ENCODE measurements at places on chromosomes 16 and 17. TPM values are rescaled to one million over a fixed set of nuclear protein-coding genes. Genes with fewer than 3 reads are reported as not detected.

NOS2 gene
- not detected for polyA plus RNA-seq

CANT1 gene
- polyA plus RNA-seq = 44.8 TPM

CACNG3 gene
- not detected for polyA plus RNA-seq

GGA3 gene
- polyA plus RNA-seq = 16.0 TPM

CCL4L2 gene
- not detected for polyA plus RNA-seq

WNT3 gene
- polyA plus RNA-seq = 2.1 TPM

OSGIN1 gene
- polyA plus RNA-seq = 6.3 TPM

- H3K27ac ChIP-seq = no peak overlapping the region
- no peak for DNase-seq
- no peak overlapping the region for H3K4me3 ChIP-seq
- H3K36me3 ChIP-seq = no peaks in the 10 kb centered on the region
Observed at GRCh38 chr16:60905811-60906210, 1130.4 kb downstream of the CDH8 start.

DNA sequence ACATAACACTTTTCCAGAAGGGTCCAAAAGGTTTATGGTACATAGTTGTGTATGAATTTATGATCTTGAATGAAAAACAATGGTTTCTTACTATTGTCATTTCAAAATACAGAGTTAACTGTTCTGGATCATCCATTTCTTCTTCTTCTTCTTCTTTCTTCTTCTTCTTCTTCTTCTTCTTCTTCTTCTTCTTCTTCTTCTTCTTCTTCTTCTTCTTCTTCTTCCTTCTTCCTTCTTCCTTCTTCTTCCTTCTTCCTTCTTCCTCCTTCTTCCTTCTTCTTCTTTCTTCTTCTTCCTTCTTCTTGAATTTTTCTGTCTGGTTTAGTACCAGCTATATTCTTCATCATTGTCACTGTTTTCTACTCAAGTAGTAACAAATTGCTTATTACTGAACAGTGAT lies 47.8 kb downstream of the TNRC6C start:
- no peak overlapping the region for H3K27ac ChIP-seq
- DNase-seq = no peak
- no peaks in the 10 kb centered on the region for H3K27me3 ChIP-seq
- no peak overlapping the region for H3K4me3 ChIP-seq

- DNase-seq = no peak
- no peak overlapping the region for H3K27ac ChIP-seq
- H3K27me3 ChIP-seq = no peaks in the 10 kb centered on the region
- H3K4me1 ChIP-seq = peaks cover 22% of the 10 kb centered on the region
- H3K4me3 ChIP-seq = no peak overlapping the region
Observed at GRCh38 chr16:89373355-89374110, 116.8 kb downstream of the ANKRD11 start.

GRCh38 chr17:44209786-44210341 lies 9.6 kb downstream of the UBTF start:
- DNase-seq = peak; percentile 47
- H3K4me1 ChIP-seq = peaks cover 28% of the 10 kb centered on the region
- no peak overlapping the region for H3K4me3 ChIP-seq

- H3K27ac ChIP-seq = no peak overlapping the region
- no peak overlapping the region for H3K4me3 ChIP-seq
- DNase-seq = no peak
- H3K36me3 ChIP-seq = no peaks in the 10 kb centered on the region
- H3K4me1 ChIP-seq = no peaks in the 10 kb centered on the region
Observed at GRCh38 chr17:69213059-69213813, 15.4 kb downstream of the ABCA10 start.

DNA sequence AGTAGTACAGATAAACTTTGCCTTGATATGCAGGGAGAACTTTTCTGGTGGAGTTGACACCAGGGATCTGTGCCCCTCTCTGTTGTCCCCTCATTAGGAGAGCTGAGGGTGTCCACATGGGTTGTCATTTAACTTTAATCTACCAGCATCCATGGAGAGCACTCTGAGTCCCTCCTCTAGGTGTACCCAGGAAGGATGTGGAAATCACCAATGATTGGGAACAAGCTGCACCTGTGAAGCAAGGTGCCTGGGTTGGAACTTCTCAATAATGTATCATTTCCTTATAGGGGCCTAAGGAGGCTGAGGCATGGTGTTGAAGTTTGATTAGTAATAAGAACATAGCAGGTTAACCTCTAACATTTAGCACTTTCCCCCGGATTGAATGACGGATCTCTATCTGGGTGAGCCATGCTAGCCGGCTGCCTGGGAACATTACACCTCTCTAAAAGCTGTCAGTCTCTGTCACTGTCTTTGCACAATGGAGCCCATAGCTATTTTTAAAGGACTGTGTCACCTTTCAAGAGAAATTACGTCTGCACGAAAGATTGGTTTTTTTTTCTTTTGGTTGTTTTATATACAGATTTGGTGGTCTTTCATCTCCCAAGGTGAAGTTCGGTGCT lies 239.3 kb downstream of the MAF start:
- no peak for DNase-seq
- H3K27ac ChIP-seq = no peak overlapping the region
- H3K4me1 ChIP-seq = no peaks in the 10 kb centered on the region
- H3K36me3 ChIP-seq = no peaks in the 10 kb centered on the region
- H3K27me3 ChIP-seq = no peaks in the 10 kb centered on the region

- no peak overlapping the region for H3K4me3 ChIP-seq
- no peaks in the 10 kb centered on the region for H3K4me1 ChIP-seq
- no peaks in the 10 kb centered on the region for H3K36me3 ChIP-seq
Observed at GRCh38 chr16:75703306-75703705, 2.0 kb upstream of the DUXB start.

- H3K36me3 ChIP-seq = no peaks in the 10 kb centered on the region
- H3K27ac ChIP-seq = no peak overlapping the region
- peaks cover 15% of the 10 kb centered on the region for H3K4me1 ChIP-seq
- no peaks in the 10 kb centered on the region for H3K27me3 ChIP-seq
- no peak overlapping the region for H3K4me3 ChIP-seq
- peak; percentile 15 for DNase-seq
Observed at GRCh38 chr17:31838636-31839225, 20.3 kb downstream of the COPRS start.

GRCh38 chr16:81143921-81144471 lies 47.8 kb upstream of the GCSH start:
- H3K27ac ChIP-seq = no peak overlapping the region
- no peak for DNase-seq
- peaks cover 9% of the 10 kb centered on the region for H3K27me3 ChIP-seq
- H3K4me1 ChIP-seq = no peaks in the 10 kb centered on the region

DNA sequence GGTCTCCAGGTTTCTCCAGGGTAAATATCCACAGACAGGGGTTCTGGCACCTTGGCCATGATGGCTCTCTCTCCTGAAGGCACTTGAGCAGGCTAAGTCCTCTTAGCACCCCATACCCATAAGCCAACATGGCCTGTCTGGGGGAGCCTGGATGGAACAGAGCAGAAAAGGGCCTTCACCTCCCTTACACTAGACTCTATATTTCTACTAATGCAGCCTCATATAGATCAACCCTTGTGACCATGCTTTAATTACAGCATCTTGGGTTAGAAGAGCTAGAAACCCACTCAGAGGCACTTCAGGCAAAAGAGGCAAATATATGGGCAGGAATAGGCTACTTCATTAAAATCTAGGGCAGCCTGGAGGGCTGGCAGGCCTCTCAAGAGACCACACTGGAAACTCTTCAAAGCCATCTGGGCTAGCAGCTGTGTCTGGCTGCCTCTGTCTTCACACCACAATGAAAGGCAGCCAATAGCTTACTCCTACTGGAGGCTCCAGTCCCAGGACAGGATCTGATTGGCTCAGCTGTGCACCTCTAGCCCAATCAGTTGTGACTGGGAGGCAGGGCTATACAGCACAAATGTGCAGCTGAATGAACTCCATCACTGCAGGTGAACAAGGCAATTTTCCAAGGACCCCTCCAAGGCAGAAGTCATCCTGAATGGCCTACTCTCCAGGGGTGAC lies 4.7 kb upstream of the CDT1 start:
- H3K27ac ChIP-seq = no peak overlapping the region
- no peaks in the 10 kb centered on the region for H3K27me3 ChIP-seq
- H3K36me3 ChIP-seq = no peaks in the 10 kb centered on the region
- DNase-seq = no peak
- H3K4me3 ChIP-seq = no peak overlapping the region

DNA sequence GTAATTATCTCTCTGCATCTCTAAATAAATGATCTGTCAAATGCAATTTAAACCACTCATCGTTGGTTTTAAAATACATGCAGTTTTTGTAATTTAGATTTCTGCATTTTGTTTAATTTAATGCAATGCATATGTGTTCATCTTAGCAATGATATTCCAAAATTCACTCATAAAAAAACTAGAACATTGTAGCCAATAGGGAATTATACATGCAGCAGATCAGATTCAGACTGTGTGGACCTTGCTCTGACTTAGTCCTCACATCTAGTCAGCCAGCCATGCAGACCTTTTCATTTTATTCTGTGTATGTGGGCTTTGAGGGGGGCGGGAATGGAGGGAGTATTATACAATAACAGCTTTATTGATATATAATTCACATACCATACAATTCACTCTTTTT lies 37.3 kb upstream of the SIAH1 start:
- H3K36me3 ChIP-seq = no peaks in the 10 kb centered on the region
- no peaks in the 10 kb centered on the region for H3K4me1 ChIP-seq
- no peak overlapping the region for H3K4me3 ChIP-seq
- no peak overlapping the region for H3K27ac ChIP-seq
- DNase-seq = no peak
- no peaks in the 10 kb centered on the region for H3K27me3 ChIP-seq

DNA sequence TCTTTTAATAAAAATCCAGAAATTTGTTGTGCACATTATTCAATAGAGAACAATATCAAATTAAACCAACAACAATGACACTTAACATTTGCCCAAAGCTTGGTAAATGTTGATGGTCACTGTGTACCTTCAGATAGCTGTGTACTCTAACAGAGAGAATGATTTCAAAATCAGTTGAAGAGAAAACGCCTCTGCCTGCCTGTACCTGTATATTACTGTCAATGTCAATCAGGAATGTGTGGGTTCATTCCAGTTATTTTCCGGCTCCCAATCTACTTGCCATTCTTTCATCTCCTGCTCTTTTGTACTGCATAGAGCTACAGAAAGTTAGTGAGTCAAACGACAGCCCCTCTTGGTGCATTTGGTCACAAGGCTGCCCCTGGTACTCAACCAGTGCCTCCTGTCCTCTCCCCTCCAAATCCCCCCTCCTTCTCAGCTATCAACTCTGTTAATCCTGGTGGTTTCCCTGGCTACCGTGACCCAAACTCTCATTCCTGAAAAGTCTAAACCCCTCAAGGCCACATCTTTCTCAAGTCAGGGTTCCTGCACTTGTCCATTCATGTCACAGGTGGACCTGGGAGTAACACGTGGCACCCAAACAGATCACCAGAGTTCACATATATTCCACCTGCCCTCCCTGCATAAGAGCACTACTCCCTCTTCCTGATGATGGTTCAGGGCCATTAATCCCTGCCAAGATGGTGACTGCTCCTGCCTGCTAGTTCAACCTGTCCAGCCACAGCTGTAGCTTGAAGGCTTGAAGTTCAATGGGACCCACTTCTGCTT lies 13.6 kb upstream of the ARL4D start:
- 0 out of 2 replicates have a peak, but pooled peaks cover 5% of the 10 kb centered on the region for H3K4me1 ChIP-seq
- H3K27me3 ChIP-seq = no peaks in the 10 kb centered on the region
- no peak overlapping the region for H3K27ac ChIP-seq
- H3K36me3 ChIP-seq = no peaks in the 10 kb centered on the region

DNA sequence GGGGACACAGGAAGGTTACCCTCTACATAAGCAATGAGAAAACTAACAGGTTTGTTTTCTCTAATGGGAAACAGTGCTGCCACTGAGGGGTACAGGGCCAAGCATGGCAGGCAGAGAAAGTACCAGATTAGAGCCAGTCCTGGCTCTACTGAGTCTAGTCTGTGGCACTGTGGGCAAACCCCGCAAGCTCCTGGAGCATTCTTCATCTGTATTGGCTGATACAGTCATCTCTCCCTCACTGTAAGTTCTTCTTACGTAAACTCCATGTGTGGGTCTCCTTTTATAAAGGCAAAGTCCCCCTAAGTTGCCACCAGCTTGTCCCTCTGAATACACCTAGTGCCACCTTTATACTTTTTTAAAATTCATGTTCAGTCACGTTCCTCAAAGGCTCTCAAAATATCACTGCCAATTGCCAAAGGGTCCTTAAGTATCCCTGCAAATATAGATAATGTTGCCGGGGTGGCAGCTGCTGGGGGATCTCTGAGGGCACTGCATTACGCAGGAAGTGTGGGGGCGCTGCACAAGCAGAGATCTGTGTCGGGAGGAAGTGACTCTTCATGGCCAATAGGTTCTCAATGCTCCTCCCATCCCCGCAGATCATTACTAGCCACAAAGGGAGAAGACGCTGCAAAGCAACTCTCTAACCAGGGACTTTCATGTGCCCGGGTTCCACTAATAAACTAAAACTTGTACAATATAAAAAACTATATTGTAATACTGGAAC lies 18.8 kb downstream of the XPO6 start:
- peaks cover 62% of the 10 kb centered on the region for H3K4me1 ChIP-seq
- peak overlapping the region; percentile 78 for H3K27ac ChIP-seq
- 0 out of 2 replicates have a peak, but pooled peaks cover 3% of the 10 kb centered on the region for H3K36me3 ChIP-seq
- DNase-seq = no peak
- H3K4me3 ChIP-seq = peak overlapping the region; percentile 39
- H3K27me3 ChIP-seq = no peaks in the 10 kb centered on the region

DNA sequence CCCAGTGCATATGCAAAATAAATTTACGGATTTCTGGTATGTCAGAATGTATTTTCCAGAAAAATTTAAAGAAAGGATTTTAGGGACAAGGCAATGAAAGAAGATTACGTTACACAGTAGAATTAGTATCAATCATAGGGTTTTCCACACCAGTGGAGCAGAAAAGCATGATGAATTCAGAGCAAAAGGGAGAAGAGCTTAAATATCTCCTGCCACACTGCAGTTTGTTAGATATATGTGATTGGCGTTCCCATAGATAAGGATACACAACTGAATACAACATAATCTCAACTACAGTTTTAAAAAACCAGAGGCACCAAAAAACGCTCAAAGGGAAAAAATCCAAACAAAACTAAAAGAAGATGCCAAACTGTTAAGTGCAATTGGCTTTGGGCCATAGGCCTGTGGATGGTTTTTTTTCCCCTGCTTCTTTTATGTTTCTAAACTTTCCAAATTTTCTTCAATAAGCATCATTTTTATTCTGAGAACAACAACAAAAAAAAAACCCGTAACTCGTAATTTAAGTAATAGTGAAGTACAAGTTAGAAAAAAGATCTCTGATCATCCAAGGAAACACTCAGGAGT lies 22.3 kb downstream of the MARF1 start:
- peaks cover 26% of the 10 kb centered on the region for H3K36me3 ChIP-seq
- peaks cover 18% of the 10 kb centered on the region for H3K4me1 ChIP-seq
- DNase-seq = peak; percentile 27
- no peak overlapping the region for H3K27ac ChIP-seq
- no peaks in the 10 kb centered on the region for H3K27me3 ChIP-seq
- H3K4me3 ChIP-seq = no peak overlapping the region

GRCh38 chr17:45227101-45227925 lies 5.6 kb downstream of the FMNL1 start:
- H3K27me3 ChIP-seq = no peaks in the 10 kb centered on the region
- H3K27ac ChIP-seq = no peak overlapping the region
- H3K4me3 ChIP-seq = no peak overlapping the region
- peak; percentile 52 for DNase-seq
- no peaks in the 10 kb centered on the region for H3K36me3 ChIP-seq

Measured in GM23248 (cell line).